T-cell (primary cell): ENCODE measurements at places on chromosomes 6 and 20. TPM values are rescaled to one million over a fixed set of nuclear protein-coding genes. Genes with fewer than 3 reads are reported as not detected.

DNA sequence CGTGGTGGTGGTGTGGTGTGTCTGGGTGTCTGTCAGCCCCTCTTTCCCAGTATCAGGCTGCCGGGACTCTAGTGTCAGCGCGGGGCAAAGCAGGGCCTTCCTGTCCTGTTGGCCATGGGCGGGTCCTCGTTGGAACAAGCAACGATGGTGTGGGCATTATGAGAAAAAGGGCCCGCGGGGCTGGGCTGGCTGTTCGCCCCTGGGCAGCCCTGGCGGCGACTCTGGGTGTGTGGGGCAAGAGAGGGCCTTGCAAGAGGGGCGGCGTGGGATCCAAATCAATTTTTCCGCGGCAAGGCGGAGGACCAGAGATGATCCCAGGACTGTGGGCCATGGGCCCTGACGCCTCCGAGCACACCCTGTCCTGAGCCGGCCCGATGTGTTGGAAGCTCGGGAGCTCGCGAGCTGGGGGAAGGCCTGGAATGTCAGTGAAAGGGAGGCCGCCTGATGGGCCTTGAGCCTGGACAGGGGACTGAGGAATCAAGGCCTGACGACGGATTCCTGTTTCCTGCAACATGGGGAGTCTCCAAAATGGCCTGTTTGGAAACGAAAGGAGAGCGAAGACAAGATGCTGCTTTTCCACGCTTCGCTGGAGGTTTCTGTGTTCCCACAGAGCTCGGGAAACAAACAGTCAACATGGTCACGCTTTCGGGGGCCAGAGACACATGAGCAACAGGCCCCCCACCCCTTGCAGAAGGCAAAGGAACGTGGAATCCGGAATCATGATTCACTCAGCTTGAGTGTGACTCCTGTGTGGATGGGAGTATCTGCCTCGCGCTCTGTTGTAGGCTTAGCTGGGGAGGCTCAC lies 364.7 kb upstream of the DEFB115 start:
- H3K36me3 ChIP-seq = no peaks in the 10 kb centered on the region
- peaks cover 37% of the 10 kb centered on the region for H3K27me3 ChIP-seq
- H3K4me3 ChIP-seq = no peak overlapping the region
- H3K4me1 ChIP-seq = no peaks in the 10 kb centered on the region

- H3K4me3 ChIP-seq = no peak overlapping the region
- H3K36me3 ChIP-seq = no peaks in the 10 kb centered on the region
Measured at GRCh38 chr6:158938220-158938619, 61.8 kb downstream of the RSPH3 start.

DNA sequence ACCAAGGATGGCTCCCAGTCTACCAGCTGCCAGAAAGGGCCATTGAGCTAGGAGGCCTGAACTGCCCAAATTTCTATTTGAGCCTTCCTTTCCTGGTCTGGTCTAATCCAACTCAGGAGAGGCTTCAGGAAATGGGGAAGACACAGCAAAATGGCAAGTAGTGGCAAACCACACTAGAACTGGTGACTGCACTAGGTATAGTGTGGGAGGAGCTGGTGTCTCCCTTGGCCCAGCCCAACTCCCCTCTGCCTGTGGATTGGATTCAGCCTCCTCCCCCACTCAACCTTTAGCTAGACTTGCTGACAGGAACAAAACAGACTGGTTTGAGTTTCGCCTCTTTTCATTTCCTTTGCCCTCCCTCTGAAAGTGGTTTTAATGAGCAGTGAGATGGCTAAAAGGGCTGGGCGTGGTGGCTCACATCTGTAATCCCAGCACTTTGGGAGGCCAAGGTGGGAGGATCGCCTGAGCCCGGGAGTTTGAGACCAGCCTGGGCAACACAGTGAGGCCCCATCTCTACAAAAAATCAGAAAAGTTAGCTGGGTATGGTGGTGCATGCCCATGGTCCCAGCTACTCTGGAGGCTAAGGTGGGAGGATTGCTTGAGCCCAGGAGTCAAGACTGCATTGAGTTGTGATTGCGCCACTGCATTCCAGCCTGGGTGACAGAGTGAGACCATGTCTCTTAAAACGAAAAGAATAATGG lies 17.5 kb downstream of the MRPS18A start:
- H3K27me3 ChIP-seq = peaks cover 14% of the 10 kb centered on the region
- peaks cover 13% of the 10 kb centered on the region for H3K36me3 ChIP-seq
- peaks cover 22% of the 10 kb centered on the region for H3K4me1 ChIP-seq
- no peak for DNase-seq
- H3K27ac ChIP-seq = no peak overlapping the region

Gene SAPCD1
- 3.1 TPM for total RNA-seq

Gene ADRM1
- 50.7 TPM for total RNA-seq
